ENCODE measurements at places on chromosomes 2 and 18. TPM values are rescaled to one million over a fixed set of nuclear protein-coding genes. Genes with fewer than 3 reads are reported as not detected.

GREB1 gene
- 7.7 TPM for total RNA-seq

RAX gene
- 2.0 TPM for total RNA-seq

APOB gene
- 0.11 TPM for total RNA-seq

UGT1A10 gene
- total RNA-seq, result not detected

ACTG2 gene
- total RNA-seq, result 3.9 TPM

CCDC150 gene
- 2.1 TPM for total RNA-seq

DES gene
- total RNA-seq, result 0.42 TPM

ANKRD62 gene
- 0.29 TPM for total RNA-seq

IL1RL1 gene
- total RNA-seq, result not detected

PKP4 gene
- 43.0 TPM for total RNA-seq

KIF3C gene
- total RNA-seq, result 53.8 TPM

STPG4 gene
- 0.66 TPM for total RNA-seq

LRRTM1 gene
- 6.5 TPM for total RNA-seq

IL18R1 gene
- total RNA-seq, result 56.7 TPM

C1GALT1C1L gene
- total RNA-seq, result 4.3 TPM

MFSD6 gene
- 13.9 TPM for total RNA-seq

ANAPC1 gene
- total RNA-seq, result 27.0 TPM

DPP4 gene
- total RNA-seq, result 0.15 TPM

NR4A2 gene
- total RNA-seq, result 0.11 TPM

SPP2 gene
- not detected for total RNA-seq

PLCD4 gene
- total RNA-seq, result 2.5 TPM

GEN1 gene
- total RNA-seq, result 3.3 TPM

KCNK3 gene
- total RNA-seq, result 0.28 TPM

EIF2AK3 gene
- 39.8 TPM for total RNA-seq

NT5C1B gene
- 0.29 TPM for total RNA-seq

ERLEC1 gene
- total RNA-seq, result 30.4 TPM

FOXD4L1 gene
- total RNA-seq, result 0.57 TPM

MYOM1 gene
- 0.42 TPM for total RNA-seq

CPO gene
- total RNA-seq, result not detected

NCKAP5 gene
- total RNA-seq, result 1.3 TPM

KLHL30 gene
- total RNA-seq, result 0.19 TPM

DHRS9 gene
- total RNA-seq, result not detected

IL1F10 gene
- total RNA-seq, result not detected

UNC80 gene
- total RNA-seq, result 14.5 TPM

TNFAIP6 gene
- 7.9 TPM for total RNA-seq

TLX2 gene
- not detected for total RNA-seq

AKAIN1 gene
- not detected for total RNA-seq

TUBA3E gene
- 0.25 TPM for total RNA-seq

UGT1A6 gene
- total RNA-seq, result 1.2 TPM
